ENCODE measurements at places on chromosomes 2 and 18. TPM values are rescaled to one million over a fixed set of nuclear protein-coding genes. Genes with fewer than 3 reads are reported as not detected.

Gene DOK6
- 3.1 TPM for total RNA-seq

Gene TFCP2L1
- under 0.01 TPM for total RNA-seq

Gene OR6B2
- not detected for total RNA-seq

Gene AGXT
- total RNA-seq: not detected

Gene CEP68
- 27.1 TPM for total RNA-seq

Gene COL5A2
- 404 TPM for total RNA-seq
